ENCODE measurements at places on chromosomes 7 and 10.

DNA sequence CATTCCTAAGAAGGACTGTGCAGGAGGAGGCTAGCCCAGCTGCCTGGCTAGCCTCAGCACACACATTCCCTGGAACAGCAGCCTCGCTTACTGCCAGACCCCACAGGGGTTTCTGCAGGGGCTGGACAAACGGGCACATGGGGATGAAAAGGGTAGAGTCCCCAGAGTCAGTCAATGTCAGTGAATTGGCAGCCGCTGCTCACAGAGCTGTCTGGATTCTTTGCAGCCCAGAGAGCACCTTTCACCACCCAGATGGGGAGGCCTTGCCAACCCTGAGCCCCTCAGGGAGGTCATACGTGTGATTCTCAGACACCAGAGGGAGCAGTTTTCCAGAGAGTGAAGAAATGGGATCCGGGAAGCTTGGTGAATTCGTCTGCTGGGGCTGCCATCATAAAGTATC is 143.3 kb downstream of the KCNMA1 start:
- peak; percentile 43 for DNase-seq

- DNase-seq = no peak
Measured at GRCh38 chr7:102132209-102132752, 154.4 kb upstream of the SH2B2 start.

DNA sequence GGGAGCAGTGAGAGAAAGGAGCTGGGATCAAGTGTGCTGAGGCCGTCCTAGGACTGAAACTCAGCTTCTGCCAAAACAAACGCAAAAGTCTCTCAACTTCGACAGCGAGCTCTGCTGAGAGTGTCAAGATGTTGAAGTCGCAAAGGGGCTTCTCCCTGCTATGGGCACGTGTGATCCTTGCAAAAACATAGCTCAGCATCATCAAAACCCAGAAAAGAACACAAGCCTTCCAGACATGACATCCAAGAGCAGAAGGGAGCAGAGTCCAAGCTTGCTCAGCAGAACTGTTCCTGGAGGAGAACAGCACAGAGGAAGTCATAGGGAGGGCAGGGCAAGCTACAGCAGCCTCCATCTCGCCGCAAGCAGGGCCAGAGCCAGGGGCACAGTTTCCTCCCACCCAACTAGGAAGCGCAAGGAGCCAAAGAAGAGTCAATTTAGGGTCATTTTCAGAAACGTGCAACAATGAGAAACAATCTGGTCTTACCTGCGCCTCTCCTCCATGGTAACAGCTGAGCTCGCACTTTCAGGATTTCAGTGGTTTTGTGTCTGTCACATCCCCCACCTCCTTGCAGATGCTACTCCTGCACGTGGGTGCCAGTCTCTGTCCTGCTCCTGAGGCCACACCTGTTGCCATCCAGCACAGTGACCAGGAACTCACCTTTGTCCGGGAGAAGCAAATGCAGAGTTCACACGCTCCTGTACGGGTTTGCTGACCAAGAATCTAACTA is 113.9 kb downstream of the DIP2C start:
- DNase-seq = no peak

- no peak for DNase-seq
Measured at GRCh38 chr7:15607529-15608210, 45.9 kb upstream of the AGMO start.

GRCh38 chr10:36788152-36788551 is 337.2 kb upstream of the ANKRD30A start:
- DNase-seq = no peak

- DNase-seq = no peak
Measured at GRCh38 chr10:61130366-61130765, 186.4 kb upstream of the RHOBTB1 start.

Data from HT1080 (cell line).